ENCODE measurements at places on chromosomes 1 and 21.

GRCh38 chr1:25503551-25504426, 39.6 kb upstream of the LDLRAP1 start:
- DNase-seq, result no peak

DNA sequence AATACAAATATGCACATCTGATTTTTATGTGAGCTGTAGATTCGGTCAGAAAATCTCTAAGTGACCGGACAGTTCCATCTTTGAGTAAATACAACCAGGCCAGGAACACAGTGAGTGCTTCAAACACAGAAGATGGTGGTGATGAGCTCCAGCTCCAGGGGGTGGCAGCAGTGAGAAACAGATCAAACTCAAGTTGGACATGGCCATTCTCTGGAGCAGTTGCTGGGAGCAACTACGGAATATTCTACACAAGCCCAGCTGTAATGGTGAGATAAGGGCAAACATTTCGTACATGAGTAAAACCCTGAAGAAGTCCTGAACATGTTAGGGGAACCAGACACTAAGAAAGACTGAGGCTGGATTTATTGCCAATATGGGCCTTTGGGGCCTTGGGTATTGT, 100.7 kb downstream of the BARHL2 start:
- DNase-seq, result no peak

DNA sequence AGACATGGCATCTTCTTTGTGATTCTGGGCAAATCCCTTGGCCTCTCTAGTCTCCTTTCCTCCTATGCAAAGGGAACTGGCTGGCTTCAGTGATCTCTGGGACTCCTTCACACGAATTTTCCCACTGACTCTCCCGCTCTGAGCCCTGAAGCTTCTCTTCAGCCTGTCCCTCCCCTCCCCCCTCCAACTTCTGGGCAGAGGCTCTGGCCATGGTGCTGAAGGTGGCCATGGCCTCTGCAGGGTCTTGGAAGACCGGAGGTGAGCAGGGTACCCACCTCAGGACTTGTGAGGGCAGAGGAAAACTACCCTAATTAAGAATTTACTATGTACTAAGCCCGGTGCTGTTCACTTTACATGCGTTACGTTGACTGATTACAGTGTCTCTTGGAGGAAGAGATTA, 29.4 kb upstream of the POU3F1 start:
- DNase-seq, result no peak

- no peak for DNase-seq
Observed at GRCh38 chr1:37189111-37189510, 154.8 kb upstream of the GRIK3 start.

DNA sequence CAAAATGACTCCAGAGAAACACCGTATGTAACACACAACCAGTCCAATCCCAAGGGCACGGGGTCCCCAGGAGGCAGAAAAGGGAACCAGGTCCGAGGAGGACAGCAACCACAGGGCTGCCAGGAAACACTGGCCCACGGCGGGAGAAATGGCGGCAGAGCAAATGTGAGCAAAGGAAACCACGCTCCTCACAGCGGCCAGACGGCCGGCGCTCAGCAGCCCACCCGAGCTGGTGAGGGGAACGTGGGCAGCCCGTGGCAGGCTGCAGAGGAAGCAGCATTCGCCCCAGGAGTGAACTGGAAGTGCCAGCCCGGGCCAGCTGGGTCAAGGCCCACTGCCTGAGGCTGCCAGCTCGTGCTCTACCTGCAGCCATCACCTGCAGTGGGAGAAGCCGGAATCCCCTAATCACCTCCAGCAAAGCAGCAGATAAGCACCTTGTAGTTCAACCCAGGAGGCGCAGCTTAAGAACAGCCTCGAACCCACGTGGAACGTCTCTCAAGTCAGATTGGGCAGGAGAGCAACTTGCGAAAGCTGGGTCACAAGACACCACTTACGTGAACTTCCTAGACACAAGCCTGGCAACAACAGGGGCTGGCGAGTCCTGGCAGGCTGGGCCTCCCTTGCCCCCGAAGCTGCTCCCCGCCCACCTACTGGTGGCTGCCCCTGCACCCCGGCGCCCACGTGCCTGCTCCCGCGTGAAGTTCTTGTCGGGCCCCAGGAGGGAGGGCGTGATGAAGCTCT, 6.7 kb downstream of the SLC19A1 start:
- DNase-seq, result no peak

DNA sequence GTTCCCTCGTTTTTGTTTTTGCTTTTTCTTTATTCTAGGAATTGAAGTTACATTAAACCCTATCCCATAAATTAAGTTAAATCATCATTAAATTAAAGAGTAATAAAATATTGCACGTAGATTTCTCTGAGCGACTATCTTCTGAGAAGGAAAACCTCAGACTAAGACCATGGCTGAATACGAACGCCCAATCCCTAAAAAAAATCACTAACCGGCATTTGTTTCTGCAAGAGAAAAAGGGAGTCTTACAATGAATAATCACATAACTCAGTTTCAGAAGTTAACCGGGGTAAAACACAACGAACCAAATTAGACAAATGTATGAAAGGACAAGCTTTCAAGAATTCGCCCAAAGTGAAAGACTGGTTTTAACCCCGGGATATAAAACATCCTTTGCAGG, 1.3 kb downstream of the PIK3R3 start:
- no peak for DNase-seq

DNA sequence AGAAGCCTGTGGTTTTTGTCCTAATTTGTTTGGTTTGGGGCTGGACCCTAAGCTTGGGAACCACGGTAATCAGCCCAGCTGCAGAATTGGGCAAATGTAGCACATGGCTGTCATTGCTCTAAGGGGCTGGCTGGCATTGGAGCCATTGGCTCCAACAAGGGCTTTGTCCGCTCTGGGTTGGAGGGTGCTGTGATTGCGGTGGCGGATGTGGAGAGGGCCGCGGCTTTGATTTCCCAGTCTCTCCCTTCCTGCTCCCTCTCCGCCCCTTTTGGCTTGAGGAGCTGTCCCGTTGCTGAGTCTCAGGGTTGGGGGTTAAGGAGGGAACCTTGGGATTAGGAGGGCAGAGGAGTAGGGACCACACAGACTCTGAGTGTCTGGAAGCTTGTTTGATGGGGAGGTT, 91.7 kb upstream of the CD34 start:
- DNase-seq, result no peak

DNA sequence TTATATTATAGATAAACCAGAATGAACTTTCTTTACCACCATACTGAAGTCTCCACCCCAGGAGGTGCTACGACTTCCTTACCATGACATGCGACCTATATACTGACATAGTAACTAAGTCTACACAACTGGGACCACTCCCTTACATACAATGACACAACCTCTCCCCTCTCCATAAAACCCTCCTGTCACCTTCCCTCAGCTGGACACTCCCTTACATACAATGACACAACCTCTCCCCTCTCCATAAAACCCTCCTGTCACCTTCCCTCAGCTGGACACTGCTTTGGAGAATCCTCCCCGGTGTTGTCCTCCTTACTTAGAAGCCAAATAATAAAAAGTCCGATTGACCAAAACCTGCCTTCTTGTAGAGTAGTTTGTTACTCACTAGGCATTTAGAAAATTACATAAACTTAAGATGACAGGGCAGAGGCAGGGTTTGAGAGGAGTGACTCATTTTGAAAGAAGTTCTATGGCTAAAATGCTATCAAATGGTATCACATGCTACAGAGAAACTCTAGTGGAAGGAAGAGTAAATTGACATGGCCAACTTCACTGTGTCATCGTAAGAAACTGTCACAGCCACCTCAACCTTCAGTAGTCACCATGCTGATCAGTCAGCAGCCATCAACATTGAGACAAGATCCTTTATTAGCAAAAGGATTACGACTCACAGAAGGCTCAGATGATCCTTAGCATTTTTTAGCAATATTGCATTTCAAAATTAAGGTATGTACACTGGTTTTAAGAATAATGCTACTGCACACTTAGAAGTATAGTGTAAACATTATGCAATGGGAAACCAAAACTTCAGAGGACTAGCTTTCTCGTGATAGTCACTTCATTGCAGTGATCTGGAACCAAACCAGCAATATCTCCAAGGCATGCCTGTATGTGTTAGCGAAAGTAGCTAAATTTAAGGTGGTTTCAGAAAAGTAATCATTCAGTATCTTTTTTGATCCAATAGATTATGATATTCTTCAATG, 56.4 kb downstream of the AHCTF1 start:
- no peak for DNase-seq

Measured in GM12892 (cell line).